ENCODE measurements at places on chromosomes 6 and 20.

- no peak for DNase-seq
Measured at GRCh38 chr6:17551383-17551958, 48.6 kb upstream of the FAM8A1 start.

- no peak for DNase-seq
Measured at GRCh38 chr6:443621-444159, 52.1 kb downstream of the IRF4 start.

GRCh38 chr6:74063391-74063790, 367.4 kb downstream of the CD109 start:
- no peak for DNase-seq

- DNase-seq = peak; percentile 21
Measured at GRCh38 chr6:4059115-4059777, 19.7 kb downstream of the FAM217A start.

DNA sequence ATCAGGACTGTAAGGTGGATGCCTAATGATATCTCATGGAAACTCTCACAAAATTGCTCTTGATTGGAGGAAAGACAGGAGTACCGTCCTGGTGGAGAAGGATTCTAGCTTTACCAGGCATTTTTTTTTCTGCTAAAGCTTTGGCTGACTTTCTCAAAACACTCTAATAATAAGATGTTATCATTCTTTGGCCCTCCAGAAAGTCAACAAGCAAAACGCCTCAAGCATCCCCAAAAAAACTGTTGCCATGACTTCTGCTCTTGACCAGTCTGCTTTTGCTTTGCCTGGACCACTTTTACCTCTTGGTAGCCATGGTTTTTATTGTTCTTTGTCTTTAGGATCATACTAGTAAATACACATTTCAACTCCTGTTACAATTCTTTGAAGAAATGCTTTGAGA, 55.5 kb upstream of the RUNX2 start:
- DNase-seq = no peak

DNA sequence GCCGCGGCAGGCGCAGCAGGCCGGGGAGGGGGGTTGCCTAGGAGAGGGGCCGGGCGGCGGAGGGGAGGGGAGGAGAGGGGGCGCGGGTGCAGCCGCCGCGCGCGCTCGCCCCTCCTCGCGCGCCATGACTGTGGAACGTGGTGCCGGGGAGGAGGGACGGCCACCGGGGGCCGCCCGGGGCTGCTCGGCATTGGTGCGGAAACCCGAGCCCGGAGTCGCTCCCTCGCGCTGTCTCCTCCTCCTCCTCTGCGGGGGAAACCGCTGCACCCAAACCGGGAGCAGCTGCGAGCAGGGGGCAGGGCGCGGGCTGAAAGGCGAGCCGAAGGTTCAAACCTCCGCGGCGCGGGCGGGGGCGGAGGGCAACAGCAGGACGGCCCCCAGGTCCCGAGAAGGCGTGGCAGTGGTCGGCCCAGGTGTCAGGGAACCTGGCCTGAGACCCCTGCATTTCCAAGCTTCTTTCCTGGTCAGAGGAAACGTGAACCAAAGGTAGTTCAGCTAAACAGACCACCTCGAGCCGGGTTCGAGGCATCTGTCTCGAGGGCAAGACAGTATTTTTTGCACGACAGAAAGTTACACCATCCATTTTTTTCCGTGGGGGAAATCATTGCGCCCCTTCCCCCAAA, 1.4 kb upstream of the TRERF1 start:
- peak; percentile 74 for DNase-seq

GRCh38 chr20:16806886-16807285, 58.7 kb downstream of the OTOR start:
- DNase-seq = no peak

GRCh38 chr6:14822012-14822553, 423.8 kb upstream of the JARID2 start:
- DNase-seq = no peak

- DNase-seq = no peak
Measured at GRCh38 chr6:149443411-149444181, 41.2 kb downstream of the ZC3H12D start.

- no peak for DNase-seq
Measured at GRCh38 chr6:109202409-109203264, 107.3 kb downstream of the CEP57L1 start.

GRCh38 chr6:116373940-116374339, 3.2 kb downstream of the DSE start:
- no peak for DNase-seq

DNA sequence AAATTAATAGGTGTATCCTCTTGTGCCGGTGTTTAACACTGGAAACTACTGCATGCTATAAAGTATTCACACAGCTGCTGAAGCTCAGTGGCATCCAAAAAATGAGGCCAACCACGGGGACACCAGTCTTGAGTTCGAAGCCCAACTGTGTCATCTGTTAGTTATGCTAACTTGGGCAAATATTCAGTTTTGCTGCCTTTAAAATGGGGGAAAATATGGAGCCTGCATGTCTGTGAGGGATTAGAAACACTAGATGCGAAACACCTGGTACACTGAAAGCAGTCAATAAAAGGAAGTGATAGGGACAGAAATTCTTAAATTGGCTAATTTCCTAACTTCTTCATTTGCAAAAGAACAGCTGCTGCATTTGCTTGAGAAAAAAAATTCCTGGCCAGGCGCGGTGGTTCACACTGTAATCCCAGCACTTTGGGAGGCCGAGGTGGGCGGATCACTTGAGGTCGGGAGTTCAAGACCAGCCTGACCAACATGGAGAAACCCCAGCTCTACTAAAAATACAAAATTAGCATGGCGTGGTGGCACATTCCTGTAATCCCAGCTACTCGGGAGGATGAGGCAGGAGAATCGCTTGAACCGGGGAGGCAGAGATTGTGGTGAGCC, 36.6 kb upstream of the MLIP start:
- no peak for DNase-seq

- DNase-seq = no peak
Measured at GRCh38 chr20:59075934-59076508, 33.4 kb upstream of the PRELID3B start.

DNA sequence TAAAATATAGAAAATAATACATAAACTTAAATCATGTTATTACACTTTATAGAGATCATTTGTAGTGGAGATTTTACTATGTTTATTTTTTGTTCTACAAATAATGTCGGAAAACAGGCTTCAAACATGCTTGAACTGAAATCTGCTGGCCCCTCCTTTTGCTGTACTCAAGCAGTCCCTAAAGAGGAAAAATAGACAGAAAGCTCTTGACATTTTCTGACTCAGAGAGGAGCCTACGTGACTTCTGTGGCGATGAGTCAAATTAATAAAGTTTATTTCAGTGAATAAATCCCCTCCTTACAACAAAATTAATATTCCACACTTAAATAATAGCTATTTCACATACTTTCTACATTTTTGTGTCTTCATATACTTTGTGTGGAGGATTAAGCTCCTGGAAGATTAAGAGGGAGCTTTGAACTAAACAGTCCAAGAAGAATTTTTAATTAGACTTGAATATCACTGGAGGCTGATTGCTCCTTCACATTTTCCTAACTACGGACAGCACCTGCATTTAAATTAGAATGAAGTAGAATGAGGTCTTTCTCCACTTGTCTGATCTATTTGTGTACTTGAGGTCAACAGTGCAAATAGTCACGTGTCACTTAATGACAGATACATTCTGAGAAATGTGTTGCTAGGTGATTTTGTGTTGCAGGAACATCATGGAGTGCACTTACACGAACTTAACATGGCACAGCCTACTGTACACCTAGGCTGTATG, 1.7 kb upstream of the TREM1 start:
- DNase-seq = no peak

GRCh38 chr6:143528164-143528811, 16.8 kb upstream of the FUCA2 start:
- no peak for DNase-seq

- no peak for DNase-seq
Measured at GRCh38 chr20:6921717-6922386, 154.4 kb downstream of the BMP2 start.

GRCh38 chr6:164097551-164098398, 683.3 kb downstream of the QKI start:
- no peak for DNase-seq

GRCh38 chr6:74857157-74857556, 348.7 kb downstream of the COL12A1 start:
- no peak for DNase-seq

- DNase-seq = no peak
Measured at GRCh38 chr20:50930976-50931305, 296 bp downstream of the ADNP start.

GRCh38 chr6:44217332-44218143, 812 bp downstream of the MYMX start:
- no peak for DNase-seq
